ENCODE measurements at places on chromosomes 3 and 15.
A peak's percentile ranks its signal among the peaks of the same experiment; 100 is the strongest.

GRCh38 chr15:101394056-101394630, 95.4 kb downstream of the PCSK6 start:
- DNase-seq: no peak

DNA sequence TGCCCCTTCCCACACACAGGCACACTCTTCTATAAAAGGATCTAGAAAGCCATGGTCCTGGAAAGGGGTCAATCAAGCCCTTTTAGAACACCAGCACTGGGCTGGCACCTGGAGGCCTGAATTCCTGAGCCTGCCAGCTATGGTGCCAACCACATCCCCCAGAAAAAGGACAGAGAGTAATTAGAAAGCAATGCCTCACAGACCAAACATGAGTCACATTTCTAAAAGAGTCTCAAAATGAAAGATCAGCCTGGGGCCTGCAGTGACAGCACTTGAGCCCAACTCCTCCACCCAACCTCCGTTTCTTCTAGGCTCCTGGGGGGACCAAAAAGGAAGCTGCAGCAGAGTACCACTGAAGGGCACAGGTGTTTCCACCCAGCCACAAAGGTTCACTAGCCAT, 14.1 kb downstream of the MYLK start:
- peak; percentile 35 for DNase-seq

DNA sequence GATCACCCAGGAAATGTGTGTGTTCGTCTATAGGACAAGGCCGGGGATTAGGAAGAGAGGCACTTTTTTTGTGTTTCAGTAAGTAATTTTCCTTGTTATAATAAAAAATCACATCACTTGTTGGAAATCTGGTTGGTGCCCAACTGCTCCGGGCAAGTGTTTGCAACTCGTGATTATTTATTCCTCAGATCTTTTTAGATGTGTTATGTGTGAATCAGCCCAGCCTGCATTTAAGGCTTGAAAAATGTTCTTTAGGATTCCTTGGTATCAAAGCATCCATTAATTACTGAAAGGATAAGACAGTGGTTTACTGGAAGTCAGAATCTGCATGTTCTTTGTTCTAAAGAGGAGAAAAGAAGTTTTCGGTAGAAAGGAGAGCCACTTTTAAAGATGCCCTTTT, 345.6 kb downstream of the FEZF2 start:
- DNase-seq: no peak

DNA sequence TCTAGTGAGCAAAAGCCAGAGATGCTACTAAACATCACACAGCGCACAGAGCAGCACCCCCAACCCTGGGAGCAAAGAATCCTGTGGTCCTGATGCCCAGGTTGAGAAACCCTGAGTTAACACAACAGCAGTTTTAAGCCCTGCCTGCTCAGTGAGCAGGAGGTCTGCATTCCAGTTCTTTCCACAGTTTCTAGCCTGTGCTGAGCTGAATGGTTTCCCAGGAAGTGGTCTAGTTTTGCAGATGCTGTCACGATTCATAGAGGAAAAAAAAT, 171.1 kb upstream of the PROK2 start:
- DNase-seq: no peak

- no peak for DNase-seq
Observed at GRCh38 chr3:55641964-55642363, 154.9 kb upstream of the WNT5A start.

DNA sequence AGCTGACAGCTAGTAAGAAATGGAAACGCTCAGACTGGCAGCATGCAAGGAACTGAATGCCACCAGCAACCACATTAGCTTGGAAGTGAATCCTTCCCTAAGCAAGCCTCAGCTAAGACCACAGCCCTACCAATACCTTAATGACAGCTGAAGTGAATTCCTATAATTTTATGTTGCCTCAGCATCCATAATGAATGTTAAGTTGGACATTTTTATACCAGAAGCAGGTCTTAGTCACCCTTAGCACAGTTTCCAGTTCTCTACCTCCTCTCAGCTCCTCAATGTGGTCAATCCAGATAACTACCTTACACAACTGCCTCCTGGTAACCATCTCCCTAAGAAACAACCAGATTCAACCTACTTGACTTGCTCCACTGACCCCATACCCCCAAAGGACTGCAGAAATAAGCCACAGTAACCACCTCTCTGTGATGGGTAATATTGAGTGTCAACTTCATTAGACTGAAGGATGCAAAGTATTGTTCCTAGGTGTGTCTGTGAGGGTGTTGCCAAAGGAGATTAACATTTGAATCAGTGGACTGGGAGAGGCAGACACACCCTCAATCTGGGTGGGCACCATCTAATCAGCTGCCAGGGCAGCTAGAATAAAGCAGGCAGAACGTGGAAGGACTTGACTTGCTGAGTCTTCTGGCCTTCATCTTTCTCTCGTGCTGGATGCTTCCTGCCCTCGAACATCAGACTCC, 33.5 kb downstream of the NEDD4 start:
- no peak for DNase-seq

- no peak for DNase-seq
Observed at GRCh38 chr3:103388214-103388613, 953.4 kb downstream of the ZPLD1 start.

- no peak for DNase-seq
Observed at GRCh38 chr3:59126446-59126845, 76.6 kb upstream of the CFAP20DC start.

- no peak for DNase-seq
Observed at GRCh38 chr3:61442696-61443095, 118.7 kb upstream of the PTPRG start.
